ENCODE measurements at places on chromosomes 12 and 14.

DNA sequence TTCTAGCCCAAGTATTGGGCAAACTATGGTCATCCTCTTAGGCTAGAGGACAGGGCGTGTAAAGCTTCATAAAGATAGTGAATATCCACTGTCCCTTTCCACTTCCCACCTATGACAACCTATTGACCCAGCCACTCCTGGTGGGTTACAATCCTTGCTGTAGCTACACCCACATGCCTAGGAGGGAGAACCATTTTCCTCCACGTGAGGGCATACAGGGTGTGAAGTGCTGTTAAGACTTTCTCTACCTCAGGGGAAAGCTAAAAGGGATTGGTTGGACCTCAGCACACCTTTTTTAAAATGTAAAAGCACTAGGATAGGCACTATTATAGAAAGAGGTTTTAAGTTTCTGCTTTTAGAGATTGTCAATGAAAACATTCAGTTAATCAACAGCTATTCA is 124.4 kb downstream of the TPH2 start:
- no peak for DNase-seq

GRCh38 chr14:101022121-101022520 is 118.6 kb upstream of the RTL1 start:
- no peak for DNase-seq

DNA sequence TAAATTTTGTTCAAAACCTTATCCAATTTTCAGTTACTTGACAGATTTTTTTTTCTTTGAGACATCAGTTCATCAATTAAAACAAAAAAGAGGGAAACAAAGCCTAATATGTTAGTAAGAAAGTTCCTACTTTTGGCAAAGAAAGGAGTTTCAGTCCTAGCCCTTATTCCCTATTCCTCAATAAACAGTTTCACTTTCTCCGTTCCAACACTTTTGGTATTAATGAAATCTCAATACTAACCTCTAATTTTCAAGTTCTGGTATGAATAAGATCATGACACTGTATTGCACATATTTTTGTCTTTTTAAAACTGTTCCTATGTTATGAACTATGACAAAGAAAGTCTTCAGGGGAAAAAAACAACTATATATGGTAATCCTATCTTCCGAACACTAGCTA is 48.4 kb downstream of the RPS6KA5 start:
- no peak for DNase-seq

DNA sequence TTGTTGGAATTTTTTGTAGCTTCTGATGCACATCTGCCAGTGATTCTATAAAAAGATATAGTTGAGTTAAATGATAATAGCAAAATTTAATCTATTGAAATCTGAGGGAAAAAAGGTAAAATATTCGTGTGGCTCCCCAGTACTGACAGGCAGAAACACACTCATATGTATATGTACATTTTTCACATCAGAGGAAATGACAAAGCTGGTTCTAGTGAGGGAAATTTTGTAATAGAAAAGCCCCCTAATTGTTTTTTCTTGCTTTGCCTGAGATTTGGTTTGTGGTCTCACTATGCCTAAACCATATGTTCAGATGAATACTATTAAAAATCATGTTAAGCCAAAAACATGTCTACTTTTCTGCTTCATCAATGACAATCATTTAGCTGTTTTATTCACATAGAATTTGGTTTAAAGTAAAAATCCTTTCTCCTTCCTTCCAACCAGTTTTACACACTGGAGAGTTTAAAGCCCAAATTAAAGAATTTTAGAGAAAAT is 203.5 kb downstream of the ANO6 start:
- DNase-seq = no peak

DNA sequence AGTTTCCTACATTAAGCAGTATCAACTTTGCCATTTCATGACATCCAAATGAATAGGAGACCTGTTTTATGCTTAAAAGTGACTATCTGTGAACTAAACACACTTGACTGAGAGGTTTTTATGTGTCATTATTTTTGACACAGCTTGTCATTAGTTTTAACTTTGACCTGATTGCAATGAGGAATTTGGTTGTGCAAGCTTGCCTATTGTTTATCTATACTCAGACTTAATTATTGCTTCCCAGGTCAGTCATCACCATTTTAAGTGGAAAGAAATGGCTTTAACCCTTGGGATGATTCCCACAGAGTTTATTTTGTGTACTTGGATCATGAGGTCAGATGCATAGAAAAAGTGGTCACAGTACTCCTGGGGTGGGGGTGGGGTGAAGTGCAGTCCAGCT is 171.0 kb upstream of the PRICKLE1 start:
- no peak for DNase-seq

DNA sequence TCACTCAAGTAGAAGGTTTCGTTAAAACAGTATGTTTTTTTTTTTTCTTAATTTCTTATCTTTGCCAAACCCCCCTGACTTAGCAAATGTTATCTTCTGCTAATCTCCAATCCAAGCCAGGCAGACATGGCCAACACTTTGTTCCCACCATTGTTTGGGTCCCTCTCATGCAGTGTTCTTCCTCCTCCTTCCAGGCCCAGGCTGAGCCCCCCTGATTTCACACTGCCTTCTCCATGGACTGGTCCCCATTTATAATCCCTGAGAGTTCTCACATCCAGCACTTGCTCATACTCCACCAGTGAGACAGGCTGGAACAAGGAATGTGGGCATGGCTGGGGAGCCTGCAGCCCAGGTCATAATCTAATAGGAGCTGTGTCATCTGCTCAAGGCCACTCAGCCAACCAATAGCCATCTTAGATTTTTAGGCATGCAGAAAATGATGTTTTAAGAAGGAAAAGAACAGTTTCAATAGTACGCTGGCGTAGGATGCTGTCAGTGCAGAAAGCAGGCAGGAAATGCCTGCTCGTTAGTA is 238.4 kb upstream of the CCDC196 start:
- no peak for DNase-seq

GRCh38 chr12:124536641-124537040 is 30.8 kb downstream of the NCOR2 start:
- DNase-seq = no peak

GRCh38 chr14:103555559-103556337 is 6.7 kb downstream of the BAG5 start:
- no peak for DNase-seq

DNA sequence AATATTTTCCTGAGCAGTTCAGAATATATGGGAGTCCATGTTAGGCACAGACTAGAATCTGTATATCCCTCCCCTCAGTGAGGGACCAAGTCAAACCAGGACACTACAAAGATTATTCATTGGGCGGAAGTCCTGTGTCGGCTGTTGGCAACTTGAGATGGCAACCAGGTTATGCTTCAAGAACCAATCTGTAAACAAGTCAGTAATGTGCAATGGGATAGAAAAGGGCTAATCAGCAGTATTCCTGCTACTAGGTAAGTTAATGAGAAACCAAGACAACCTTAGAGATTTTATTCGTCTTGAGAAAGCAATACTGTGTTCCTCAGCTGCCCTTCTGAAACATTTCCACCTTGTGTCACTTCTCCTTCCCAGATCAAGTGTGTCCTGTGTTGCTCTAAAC is 26.4 kb downstream of the ARG2 start:
- no peak for DNase-seq

GRCh38 chr14:28766469-28766955 is at the start of gene FOXG1:
Gene FOXG1 (plus strand): TSS chr14:28766787. CDS start chr14:28767280, 493 bp downstream.
- no peak for DNase-seq

Measured in effector CD4-positive, alpha-beta T cell (primary cell).